SK-N-SH (cell line): ENCODE measurements at places on chromosomes 2 and 18.

DNA sequence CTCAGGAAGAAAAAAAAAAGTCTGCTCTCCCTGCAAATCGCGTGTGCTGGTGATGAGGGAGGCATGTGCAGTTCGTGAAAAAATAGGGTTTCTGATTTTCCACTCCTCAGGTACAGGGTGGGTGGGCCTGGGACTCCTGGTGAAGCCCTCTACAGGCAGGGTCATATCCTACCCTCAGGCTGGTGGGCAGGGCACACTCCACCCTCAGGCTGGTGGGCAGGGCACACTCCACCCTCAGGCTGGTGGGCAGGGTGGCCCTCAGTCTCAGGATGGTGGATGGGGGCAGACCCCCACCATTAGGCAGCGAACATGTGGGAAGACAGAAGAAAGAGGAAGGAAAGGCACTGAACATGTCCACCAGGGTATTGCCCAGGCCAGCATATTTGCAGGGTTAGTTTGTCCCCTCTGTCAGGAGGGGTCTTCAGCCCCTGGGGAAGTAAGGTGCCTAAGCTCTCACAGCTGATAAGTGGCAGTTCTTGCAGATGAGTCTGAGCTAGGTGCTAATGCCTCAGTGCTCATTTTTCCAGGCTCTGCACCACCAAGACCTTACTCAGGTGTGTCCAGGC, 95.2 kb upstream of the RAB6C start:
- no peak for DNase-seq
- H3K27me3 ChIP-seq, result no peaks in the 10 kb centered on the region
- H3K4me3 ChIP-seq, result no peak overlapping the region
- no peak overlapping the region for H3K27ac ChIP-seq
- H3K4me1 ChIP-seq, result no peaks in the 10 kb centered on the region

DNA sequence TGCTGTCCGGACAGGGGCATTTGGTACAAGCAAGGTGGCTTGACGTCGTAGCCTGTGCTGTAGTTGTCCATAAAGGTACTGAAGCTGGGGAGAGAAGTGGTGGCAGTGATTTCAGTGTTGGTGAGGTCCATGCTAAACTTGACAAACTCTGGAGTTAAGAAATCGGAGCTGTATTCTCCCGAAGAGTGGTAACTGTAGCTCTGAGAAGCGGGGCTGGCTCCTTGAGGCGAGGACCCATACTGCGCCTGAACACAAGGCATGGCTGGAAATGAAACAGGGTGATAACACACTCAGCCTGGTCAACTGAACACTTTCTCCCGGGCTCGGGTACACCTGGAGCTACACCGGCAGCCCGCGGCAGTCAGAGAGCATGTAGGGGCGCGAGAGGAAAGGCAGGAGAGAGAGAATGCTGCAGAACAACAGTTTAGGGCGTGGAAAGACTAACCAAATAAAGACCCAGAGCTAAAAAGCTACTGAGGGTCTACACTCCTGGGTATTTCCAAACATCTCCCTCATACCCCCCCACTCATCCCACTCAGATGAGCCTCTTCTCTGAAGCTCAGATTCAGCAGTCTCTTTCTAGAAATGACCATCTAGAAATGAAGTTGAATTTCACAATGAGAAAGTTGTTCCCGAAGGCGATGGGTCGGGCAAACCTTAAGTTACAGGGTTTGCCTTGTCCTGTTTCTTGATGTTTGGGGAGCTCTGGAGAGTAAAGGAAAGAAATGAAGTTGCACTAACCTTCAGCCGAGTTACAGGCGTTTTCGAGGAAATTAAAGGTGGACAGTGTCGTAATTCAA, 2.4 kb downstream of the NR4A2 start:
- H3K27ac ChIP-seq, result no peak overlapping the region
- H3K36me3 ChIP-seq, result no peaks in the 10 kb centered on the region
- DNase-seq, result no peak

GRCh38 chr2:236577481-236578410, 8.1 kb downstream of the ACKR3 start:
- H3K27me3 ChIP-seq, result no peaks in the 10 kb centered on the region; the same call in 1 of the 2 replicates
- H3K36me3 ChIP-seq, result no peaks in the 10 kb centered on the region

- H3K27me3 ChIP-seq, result no peaks in the 10 kb centered on the region
- H3K4me3 ChIP-seq, result no peak overlapping the region
- H3K4me1 ChIP-seq, result peaks cover 5% of the 10 kb centered on the region; the same call in 1 of the 2 replicates
- no peaks in the 10 kb centered on the region for H3K36me3 ChIP-seq
Observed at GRCh38 chr18:27887711-27888495, 289.0 kb downstream of the CDH2 start.

DNA sequence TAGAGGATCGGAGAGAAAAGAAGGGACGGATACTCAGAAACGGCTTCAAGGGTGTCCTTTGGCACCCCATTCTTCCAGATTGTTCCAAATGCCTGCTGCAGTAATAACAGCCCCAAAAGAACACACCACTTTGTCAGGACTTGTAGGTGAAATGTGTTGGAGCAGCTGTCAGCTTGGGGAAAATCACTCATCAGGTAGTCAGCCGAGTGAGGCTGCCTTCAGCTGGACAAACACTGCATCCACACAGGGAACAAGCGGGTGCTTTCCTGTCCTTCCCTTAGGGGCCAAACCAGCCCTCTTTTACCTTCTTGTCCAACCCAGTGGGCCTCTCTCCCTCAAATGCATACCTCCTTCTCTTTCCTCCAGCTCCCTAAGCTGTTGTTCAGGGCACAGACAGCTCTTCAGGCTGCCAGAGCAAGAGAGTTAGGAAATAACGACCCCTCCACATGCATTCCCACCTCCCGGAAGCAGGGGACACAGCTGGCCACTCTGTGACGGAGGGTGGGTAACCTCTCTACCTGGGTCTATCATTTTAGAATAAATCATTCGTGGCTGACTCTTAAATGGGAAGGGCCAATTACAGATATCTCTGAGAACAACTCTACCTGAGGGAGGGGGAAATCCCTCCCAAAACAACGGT, 48.1 kb downstream of the BCL11A start:
- H3K4me3 ChIP-seq, result no peak overlapping the region
- DNase-seq, result no peak
- H3K27ac ChIP-seq, result no peak overlapping the region
- H3K27me3 ChIP-seq, result no peaks in the 10 kb centered on the region
- H3K4me1 ChIP-seq, result no peaks in the 10 kb centered on the region
- no peaks in the 10 kb centered on the region for H3K36me3 ChIP-seq
